ENCODE measurements at places on chromosomes 5 and 9. TPM values are rescaled to one million over a fixed set of nuclear protein-coding genes. Genes with fewer than 3 reads are reported as not detected.

GRCh38 chr9:91775011-91775707 is 174.9 kb downstream of the ROR2 start:
- no peak overlapping the region for H3K4me3 ChIP-seq
- no peak overlapping the region for H3K27ac ChIP-seq
- H3K36me3 ChIP-seq: no peaks in the 10 kb centered on the region
- DNase-seq: peak; percentile 36
- H3K4me1 ChIP-seq: no peaks in the 10 kb centered on the region

- no peak overlapping the region for H3K4me3 ChIP-seq
- H3K27me3 ChIP-seq: no peaks in the 10 kb centered on the region
- no peaks in the 10 kb centered on the region for H3K36me3 ChIP-seq
- peak overlapping the region; percentile 85 for H3K27ac ChIP-seq
Observed at GRCh38 chr9:23044549-23044948, 597.9 kb downstream of the DMRTA1 start.

- no peaks in the 10 kb centered on the region for H3K27me3 ChIP-seq
- peaks cover 4% of the 10 kb centered on the region for H3K4me1 ChIP-seq
- DNase-seq: peak; percentile 10
- H3K4me3 ChIP-seq: no peak overlapping the region
Observed at GRCh38 chr9:37082214-37082765, 38.1 kb upstream of the ZCCHC7 start.

DNA sequence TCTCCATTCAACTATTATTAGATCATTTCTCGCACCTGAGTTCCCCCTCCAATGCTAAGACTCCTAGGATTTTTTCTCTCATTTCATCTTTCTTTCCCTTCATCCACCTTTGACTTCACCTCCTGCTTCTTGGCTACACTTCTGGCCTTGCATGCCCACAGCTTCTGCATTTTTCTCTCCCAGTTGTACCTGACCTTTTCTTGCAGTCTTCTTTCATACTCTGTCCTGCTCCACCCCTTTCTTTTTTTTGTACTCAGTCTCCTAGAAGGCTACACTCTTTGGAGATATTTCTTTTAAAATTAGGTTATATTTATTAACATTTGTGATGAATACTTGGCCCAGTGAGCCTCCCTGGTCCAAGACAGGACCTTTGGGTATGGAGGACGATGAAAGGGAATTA is 190.4 kb downstream of the DEPDC1B start:
- H3K4me3 ChIP-seq: no peak overlapping the region
- no peaks in the 10 kb centered on the region for H3K4me1 ChIP-seq
- DNase-seq: no peak
- no peaks in the 10 kb centered on the region for H3K36me3 ChIP-seq
- H3K27ac ChIP-seq: no peak overlapping the region

GRCh38 chr9:130940693-130941576 is 1.9 kb upstream of the FIBCD1 start:
- H3K36me3 ChIP-seq: no peaks in the 10 kb centered on the region
- no peak overlapping the region for H3K4me3 ChIP-seq
- H3K27ac ChIP-seq: no peak overlapping the region
- H3K4me1 ChIP-seq: peaks cover 3% of the 10 kb centered on the region
- peaks cover 35% of the 10 kb centered on the region for H3K27me3 ChIP-seq

- peaks cover 27% of the 10 kb centered on the region for H3K4me1 ChIP-seq
- H3K27me3 ChIP-seq: no peaks in the 10 kb centered on the region
- DNase-seq: no peak
- H3K27ac ChIP-seq: no peak overlapping the region
- H3K4me3 ChIP-seq: no peak overlapping the region
Observed at GRCh38 chr5:376799-377325, 55.3 kb downstream of the AHRR start.

Gene PCDHB9
- 0.16 TPM for total RNA-seq

Gene PRELID2
- total RNA-seq: 14.9 TPM

Gene MUSK
- total RNA-seq: not detected
